ENCODE measurements at places on chromosomes 2 and 18.

DNA sequence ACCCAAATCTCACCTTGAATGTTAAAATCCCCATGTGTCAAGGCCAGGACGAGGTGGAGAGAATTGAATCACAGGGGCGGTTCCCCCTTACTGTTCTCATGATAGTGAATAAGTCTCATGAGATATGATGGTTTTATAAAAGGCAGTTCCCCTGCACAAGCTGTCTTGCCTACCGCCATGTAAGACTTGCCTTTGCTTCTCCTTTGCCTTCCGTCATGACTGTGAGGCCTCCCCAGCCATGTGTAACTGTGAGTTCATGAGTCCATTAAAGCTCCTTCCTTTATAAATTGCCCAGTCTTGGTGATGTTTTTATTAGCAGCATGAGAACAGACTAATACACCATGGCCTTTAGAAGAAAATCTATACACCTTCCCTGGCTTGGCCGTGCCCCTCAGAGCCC lies 7.4 kb upstream of the MBP start:
- no peak for DNase-seq

DNA sequence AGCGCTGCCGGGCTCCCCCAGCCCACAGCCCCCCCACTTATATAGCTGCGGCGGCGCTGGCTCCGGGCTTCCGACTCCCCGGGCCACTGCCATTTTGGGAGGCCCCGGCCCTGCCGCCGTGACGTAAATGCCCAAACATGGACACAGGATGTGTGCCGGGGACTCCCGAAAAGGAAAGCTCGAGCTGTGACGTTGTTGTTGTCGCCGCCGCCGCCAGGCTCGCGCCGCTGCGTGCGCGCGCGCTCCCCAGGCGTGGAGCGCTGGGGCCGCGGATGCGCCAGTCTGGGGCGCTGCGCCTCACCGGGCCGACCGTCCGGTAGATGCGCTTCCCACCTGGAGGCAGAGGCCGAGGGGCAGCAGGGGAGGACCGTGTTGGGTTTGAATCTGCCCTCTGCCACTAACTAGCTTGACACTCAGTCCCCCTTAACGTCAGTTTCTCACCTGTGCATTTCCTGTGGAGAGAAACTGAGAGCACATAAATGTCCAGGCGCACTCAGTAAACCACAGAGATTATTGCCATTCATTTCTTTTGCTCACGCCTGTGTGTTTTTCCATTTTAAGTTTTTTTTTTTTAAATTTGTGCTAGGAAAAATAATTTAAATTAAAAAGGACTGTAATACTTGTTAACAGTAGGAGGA lies at the start of gene EGR4:
TSS of gene EGR4 (minus strand) at position 15 of the 638 bp plus-strand sequence. CDS start 231 bp downstream, outside the sequence.
- DNase-seq: peak; percentile 82

GRCh38 chr2:160651416-160652200 lies 158.0 kb upstream of the RBMS1 start:
- no peak for DNase-seq

GRCh38 chr2:233369897-233370685 lies 15.8 kb downstream of the DGKD start:
- no peak for DNase-seq

- DNase-seq: no peak
Measured at GRCh38 chr2:225100856-225101294, 58.6 kb upstream of the DOCK10 start.

GRCh38 chr2:136638193-136638592 lies 127.2 kb upstream of the THSD7B start:
- DNase-seq: no peak

Measured in NCI-H774 (cell line).